ENCODE measurements at places on chromosomes 3 and 15.

GRCh38 chr3:73259291-73259690, 197.8 kb downstream of the EBLN2 start:
- no peak for DNase-seq

DNA sequence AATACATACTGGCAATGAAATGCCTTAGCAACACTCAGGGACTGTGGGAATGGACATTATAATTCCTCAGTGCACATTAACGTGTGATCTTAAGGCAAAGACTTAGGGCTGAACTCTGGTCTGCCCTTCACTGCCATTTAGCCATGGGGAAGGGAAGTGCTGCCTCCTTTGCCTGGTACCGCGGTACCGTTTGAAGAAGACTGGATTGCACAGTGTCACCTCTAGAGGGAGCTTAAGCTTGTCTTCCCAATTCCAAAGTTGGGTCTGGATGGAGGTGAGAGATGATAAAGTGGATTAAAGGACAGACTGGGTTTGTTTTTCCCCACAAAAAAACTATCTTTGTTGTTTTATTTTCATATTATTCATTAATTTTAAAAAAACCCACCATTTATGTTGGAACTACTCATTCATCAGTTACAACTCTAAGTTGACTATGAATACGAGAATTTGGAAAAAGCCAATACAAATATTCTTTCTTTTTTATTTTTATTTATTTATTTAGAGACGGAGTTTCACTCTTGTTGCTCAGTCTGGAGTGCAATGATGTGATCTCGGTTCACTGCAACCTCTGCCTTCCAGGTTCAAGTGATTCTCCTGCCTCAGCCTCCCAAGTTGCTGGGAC, 60.0 kb upstream of the SYN2 start:
- no peak for DNase-seq

DNA sequence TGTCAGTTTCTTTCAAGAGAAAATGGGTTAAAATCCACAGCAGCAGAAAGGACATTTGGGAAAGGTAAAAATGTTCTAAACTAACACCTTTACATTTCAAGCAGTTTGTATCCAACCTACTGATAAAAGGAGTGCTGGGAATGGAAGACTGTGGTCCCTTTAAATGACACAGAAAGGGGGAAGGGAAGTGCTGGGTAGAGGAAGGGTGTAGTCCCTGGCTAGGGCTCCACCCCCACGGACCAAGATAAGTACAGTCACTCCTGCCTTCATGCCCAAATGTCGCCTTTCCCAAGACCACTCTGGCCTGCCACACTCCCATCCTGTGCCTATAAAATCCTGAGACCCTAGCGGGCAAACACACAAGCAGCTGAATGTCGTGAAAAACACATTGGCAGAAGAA, 350.9 kb upstream of the POU1F1 start:
- no peak for DNase-seq

DNA sequence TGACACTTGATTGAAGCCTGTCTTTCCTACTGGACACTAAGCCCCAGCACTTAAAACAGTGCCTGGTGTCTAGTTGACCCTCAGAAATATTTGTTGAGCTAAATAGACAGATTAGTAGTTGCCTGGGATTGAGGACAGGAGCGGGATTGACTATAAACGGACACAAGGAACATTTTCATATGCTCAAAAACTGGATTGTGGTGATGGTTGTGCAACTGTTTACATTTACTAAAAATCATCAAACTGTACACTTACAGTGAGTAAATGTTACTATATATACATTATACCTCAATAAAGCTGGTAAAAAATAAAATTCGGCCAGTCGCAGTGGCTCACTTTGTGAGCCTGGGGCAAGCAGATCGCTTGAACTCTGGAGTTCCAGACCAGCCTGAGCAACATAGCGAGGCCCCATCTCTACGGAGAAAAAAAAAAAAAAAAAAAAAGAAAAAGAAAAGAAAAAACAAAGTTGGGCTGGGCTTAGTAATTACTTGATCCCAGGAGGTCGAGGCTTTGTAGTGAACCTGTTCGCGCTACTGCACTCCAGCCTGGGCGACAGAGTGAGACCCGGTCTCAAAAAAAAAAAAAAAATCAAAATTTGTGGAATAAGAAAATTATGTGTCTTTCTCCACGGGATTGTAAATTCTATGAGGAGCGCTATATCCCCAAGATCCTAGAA, 632 bp upstream of the IDH3A start:
- DNase-seq: no peak

DNA sequence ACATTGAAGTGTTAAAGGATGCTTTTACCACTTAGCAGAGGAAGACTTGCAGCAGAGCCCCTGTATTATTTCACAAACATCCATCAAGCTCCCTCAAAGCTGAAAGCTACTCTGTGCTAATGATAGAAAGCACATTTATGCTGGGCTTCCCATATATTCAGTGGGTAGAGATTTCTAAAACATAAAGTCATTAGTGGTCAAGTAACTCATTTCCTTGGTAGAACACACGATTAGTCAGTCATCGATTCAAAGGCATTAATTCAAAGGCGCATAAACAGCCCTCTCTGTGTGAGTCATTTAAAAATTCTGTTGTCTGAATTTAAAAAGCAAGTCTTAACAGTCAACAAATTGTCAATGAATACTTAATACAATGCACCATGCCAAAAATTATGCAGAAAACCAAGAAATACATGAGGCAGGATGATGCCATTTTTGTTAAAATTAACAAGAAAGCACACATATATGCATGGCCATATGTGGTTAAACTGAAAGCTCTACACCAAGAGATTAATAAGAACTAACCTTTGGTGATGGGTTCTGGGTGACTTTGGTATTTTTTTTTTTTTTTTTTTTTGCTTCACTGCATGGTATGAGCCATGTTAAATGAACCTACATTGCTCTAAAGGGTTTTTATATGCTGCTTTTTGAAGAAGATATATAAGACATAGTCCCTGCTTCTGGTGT, 61.7 kb downstream of the LDHAL6B start:
- no peak for DNase-seq

DNA sequence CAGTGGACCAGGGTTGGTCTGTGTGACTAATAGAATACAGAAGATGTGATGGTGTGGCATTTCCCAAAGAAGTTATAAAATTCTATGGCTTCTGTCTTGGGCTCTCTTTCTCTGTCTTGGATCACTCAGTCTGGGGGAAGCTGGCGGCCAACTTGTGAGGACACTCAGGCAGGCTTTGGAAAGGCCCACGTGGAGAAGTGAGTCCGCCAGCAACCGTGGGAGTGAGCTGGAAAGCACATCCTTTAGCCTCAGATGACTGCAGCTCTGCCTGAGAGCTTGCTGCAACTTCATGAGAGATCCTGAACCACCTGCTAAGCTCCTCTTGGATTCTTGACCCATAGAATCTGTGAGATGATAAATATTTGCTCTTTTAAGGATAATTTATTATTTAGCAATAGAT, 72.0 kb upstream of the RASGRP1 start:
- DNase-seq: no peak

All from activated naive CD4-positive, alpha-beta T cell treated with anti-CD3 and anti-CD28 coated beads, Interleukin-2, amount 10 ng/mL, durations not matched to agents 7 days and 5 days (primary cell).